Left forelimb (tissue), 1 donor: ENCODE measurements at places on chromosomes 7 and 10.

DNA sequence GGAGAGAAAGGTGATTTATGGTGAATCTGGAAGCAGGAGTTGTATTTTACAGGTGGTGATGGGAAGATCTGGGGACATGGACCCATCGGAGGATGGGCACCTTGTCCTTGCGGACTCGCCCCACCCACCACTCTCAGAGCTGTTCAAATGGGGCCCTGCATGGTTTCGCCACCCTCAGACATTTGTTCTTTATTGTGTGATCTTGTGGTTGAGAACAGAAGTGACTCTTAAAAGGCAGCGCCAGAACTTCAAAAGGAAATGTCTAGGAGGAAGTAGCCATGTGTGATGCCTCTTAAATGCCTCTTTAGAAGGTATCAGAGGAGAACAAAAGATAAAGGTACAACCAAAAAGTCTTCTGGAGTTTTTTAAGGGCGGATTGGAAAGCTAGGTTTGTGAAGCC lies 205.7 kb downstream of the KIAA1217 start:
- DNase-seq = no peak

DNA sequence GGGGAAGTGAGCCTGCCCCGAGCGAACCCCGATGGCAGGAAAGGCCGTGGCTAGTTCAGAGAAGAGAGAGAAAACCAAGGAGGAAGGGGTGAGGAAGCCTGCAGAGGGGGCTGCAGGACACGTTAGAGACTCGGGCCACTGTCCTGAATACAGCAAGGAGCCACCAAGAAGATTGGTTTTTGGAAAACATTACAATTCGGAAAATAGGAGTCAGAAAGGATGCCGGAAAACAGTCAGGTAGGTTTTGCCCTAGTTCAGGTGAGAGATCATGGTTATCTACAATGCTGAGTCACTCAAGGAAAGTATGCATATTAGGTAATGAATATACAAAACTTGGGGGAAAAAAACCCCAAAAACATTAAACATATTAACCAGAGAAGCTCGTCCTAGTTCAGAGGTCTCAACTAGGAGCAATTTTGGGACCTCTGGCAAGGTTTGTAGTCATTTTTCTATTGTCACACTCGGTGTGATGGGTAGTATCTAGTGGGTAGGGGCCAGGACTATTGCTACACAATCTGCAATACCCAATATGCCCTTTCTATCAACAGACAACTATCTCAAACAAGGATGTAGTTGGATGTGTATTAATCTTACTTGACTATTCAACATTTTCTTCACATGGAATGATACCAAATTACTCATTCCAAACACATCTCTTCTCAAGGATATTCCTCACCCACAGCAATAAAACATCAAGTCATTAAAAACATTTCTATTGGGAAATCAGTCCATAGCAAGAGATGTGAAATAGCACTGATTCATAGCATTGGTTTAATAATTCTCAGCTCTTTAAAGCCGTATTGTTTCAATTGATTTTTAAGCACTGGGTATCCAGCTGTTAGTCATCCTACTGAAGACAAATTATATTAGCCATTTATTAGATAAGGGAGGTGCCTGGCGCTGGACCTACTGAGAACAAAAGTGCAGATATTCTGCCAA lies 74.4 kb upstream of the RSU1 start:
- no peak for DNase-seq

- DNase-seq = no peak
These were observed 144.4 kb upstream of the PTER start for GRCh38 chr10:16292366-16292765.

- DNase-seq = peak; percentile 85
These were observed 71.3 kb upstream of the TNRC18 start for GRCh38 chr7:5494683-5495561.

DNA sequence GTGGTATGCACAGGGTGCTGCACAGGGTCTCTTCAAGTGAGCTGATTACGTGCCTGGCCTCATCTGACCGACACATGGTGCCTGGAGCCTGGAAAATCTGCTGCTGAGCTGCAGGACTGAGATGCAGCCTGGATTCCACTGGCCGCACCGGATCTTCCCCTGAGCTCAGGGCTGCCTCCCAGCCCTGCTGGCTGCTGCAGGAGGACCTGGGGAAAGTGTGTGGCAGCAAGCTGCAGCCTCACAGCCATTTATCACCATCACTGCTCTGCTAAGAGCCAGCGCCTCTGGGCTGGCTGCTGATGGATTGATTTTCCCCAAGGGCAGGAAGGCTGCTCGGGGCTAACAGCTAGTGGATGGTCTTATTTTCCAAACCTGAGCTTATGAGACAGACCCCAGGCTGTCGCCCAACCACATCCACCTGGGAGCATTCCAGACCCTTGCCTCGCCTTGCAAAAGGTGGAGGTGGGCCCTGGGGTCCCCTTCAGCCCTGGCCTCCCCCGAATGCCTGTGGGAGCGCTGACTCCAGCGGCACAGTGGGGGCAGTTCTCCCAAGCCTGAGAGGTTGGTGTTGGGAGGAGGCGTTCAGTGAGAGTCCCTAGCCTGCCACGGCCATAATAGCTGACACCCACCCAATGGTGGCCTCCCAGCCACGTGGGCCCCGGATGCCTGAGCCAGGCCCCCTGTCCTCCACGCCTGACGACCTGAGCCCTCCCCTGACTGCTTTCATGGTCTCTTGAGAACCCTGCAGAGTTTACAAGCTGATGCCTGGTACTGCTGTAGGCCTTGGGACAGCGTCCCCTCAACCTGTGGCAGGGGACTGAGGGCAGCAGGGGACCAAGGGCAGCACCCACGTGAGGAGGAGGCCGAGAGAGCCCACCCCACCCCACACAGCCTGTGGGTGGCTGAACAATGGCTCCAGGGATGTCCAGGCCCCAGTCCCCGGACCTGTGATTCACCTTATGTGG lies 38.2 kb downstream of the STK32C start:
- no peak for DNase-seq

- no peak for DNase-seq
These were observed 237.4 kb downstream of the CAMK1D start for GRCh38 chr10:12586741-12587140.

GRCh38 chr7:55657654-55658053 lies 85.4 kb upstream of the VOPP1 start:
- DNase-seq = no peak

DNA sequence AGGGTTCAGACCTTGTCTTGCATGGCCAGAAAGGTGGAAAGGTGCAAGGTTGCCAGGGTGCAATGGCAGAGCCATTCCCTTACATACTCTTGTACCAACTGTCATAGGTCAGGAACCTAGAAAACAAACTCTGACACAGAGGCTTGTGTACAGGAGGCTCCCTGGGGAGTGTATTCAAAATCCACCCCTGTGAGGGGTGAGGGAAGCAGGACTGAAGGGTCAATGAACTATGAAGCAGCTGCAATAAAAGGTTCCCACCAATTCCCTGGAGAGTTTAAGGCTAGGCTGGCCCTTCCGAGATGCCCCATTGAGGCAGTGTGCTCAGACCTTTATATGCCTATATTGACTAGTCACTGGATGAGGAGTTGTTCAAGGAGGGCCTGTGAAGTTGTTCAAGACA lies 13.9 kb upstream of the CUZD1 start:
- no peak for DNase-seq

GRCh38 chr10:126065751-126066377 lies 169.5 kb downstream of the FANK1 start:
- DNase-seq = no peak

GRCh38 chr10:63503395-63503794 lies 17.8 kb upstream of the REEP3 start:
- no peak for DNase-seq

- peak; percentile 28 for DNase-seq
These were observed 71.5 kb upstream of the PPP2R2D start for GRCh38 chr10:131829156-131829930.

GRCh38 chr7:67917437-67917755 lies 920.8 kb downstream of the TYW1 start:
- no peak for DNase-seq

GRCh38 chr10:98424295-98425254 lies 9.6 kb upstream of the PYROXD2 start:
- DNase-seq = no peak
